Midbrain (tissue), 1 donor: ENCODE measurements at places on chromosomes 16 and 17.

DNA sequence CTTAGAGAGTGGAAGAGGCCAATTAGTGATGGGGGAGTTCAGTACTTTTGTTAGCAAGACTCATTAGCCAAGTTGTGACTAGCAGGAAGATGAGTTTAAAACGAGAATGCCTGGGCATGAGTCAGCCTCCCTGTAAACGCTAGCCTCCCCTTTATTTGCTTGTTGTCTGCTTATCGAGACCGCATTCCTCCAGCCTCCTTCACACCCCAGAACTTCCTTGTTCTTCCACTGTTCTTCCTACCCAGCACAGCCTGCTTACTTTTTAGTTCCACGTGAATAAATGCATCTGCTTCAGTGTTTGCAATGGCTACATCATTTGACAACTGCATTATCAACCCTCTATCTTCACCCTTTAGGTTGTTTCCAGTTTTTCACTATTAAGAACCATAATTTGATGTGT lies 20.2 kb upstream of the OR3A1 start:
- DNase-seq = no peak

GRCh38 chr16:79843631-79844043 lies 243.1 kb upstream of the MAF start:
- DNase-seq = no peak

- no peak for DNase-seq
Measured at GRCh38 chr17:82825540-82826124, 14.2 kb downstream of the ZNF750 start.

DNA sequence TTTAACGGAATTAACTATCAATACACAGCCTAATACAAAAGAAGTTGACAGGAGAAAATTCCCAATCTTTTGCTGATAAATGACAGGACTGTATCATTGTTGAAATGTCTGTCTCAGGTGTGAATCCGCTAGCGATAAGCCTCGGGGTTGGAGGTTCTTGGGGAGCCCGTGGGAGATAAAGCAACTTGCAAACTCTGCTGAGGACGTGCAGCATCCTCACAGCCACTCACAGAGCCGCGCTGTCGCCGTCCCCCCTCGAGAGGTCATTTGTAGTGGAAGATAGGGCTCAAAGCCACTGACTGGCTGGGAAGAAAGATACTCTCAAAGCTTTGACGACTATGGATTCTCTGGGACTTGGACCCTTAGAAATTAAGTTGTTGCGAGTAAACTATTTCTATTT lies 17.0 kb downstream of the MAP1LC3B start:
- no peak for DNase-seq

GRCh38 chr17:65551267-65552040 lies 10.0 kb downstream of the AXIN2 start:
- DNase-seq = no peak

DNA sequence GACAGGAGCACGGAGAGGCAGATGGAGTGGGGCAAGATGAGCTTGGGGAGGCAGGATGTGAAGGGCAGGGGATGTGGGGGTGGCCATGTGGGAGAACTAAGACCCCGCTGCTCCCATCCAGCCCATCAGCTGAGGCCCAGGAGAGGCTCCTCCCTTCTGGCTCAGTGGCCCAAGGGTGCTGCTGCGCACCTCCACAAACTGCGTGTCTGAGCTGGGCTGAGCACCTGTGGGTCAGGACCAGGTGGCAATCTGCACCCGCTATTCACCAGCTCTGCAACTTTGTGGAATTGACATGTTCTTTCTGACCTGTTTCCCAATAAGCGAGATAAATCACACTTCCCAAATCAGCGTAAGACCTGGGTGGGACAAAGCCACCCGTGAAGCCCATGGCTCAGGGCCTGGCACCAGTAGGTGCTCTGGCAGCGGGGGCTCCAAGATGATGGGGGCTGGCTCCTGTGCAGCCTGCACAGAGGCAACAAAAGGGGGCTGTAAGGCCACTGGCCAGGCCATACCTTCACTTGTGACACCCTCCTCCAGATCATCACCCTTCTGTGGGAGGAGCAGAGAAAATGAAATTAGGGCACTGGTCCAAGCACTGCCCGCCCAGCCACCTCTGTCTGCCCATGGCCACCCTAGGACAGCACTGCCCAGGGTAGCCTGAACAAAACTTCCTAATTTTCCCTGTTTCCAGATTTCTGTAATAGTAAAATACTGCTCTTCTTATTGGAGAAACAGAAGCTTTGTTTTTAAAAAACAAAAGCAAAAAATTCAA lies 11.7 kb upstream of the SREBF1 start:
- no peak for DNase-seq

GRCh38 chr17:49252148-49252695 lies 21.6 kb upstream of the PHOSPHO1 start:
- no peak for DNase-seq

DNA sequence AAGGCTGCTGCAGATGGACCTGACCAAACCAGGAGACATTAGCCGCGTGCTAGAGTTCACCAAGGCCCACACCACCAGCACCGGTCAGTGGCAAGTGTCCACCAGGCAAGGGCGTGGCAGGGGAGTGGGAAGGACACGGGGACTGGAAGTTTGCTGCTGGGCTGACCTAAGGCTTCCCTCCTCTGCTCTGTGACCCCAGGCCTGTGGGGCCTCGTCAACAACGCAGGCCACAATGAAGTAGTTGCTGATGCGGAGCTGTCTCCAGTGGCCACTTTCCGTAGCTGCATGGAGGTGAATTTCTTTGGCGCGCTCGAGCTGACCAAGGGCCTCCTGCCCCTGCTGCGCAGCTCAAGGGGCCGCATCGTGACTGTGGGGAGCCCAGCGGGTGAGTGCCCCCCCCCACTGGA lies 4.8 kb downstream of the HSD11B2 start:
- no peak for DNase-seq

GRCh38 chr17:82917699-82918345 lies 78.0 kb upstream of the ZNF750 start:
- DNase-seq = no peak

DNA sequence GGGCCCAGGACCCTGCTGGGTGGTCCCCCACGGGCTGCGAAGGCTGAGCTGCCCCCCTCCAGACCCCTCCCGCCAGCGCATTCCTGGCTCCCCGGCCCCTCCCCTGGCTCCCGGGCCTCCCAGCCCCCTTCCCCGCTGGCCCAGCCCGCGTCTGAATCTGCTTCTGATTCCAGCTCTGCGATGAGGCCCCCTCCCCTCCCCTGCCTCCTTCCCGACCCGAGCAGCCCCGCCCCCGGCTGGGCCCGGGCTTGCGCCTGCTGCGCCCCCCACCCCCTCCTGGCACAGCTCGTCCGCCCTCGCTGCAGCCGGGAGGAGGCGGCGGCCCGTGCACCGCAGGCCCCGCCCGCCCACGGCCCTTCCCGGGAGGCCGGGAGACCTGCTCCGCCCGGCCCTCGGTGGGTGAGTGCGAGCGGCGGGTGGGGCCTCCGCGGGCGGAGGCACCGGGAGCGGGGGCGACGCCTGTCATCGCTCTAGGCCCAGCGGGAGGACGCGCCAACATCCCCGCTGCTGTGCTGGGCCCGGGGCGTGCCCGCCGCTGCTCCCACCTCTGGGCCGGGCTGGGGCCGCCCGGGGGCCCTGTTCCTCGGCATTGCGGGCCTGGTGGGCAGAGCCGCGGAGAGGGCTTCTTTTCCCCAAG lies at the start of gene NTN3:
NTN3 (plus strand) TSS at position 282 of the 637 bp plus-strand sequence. CDS start 405 bp downstream, outside the sequence.
- peak; percentile 16 for DNase-seq

DNA sequence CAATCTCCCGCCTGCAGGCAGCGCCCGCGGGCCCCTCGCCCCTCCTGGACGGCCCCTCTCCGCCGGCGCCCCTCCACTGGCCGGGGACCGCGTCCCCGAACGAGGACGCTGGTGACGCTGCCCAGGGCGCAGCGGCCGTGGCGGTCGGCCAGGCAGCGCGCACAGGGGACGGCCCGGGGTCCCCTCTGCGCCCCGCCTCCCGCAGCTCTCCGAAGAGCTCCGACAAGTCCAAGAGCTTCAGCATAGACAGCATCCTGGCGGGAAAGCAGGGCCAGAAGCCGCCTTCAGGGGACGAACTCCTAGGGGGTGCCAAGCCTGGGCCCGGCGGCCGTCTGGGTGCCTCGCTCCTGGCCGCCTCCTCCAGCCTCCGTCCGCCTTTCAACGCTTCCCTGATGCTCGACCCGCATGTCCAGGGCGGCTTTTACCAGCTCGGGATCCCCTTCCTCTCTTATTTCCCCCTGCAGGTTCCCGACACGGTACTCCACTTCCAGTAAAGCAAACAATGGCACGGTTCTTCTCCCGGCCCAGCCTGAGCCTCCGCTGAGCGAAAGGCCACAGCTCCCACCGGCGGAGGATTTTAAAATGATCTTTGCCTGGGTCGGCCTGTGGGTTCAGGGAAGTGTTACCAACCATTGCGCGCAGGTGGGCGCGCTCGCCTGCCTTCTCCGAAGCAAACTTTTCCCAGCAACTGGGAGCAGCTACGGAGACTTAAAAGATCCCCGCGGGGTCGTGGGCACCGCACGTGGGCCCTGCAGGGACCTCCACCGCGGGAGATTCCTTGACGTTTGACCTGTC lies 1.1 kb downstream of the FOXL1 start:
- DNase-seq = no peak

- no peak for DNase-seq
Measured at GRCh38 chr16:67448580-67448979, 17.7 kb downstream of the HSD11B2 start.

GRCh38 chr16:81421536-81421935 lies 23.1 kb upstream of the CMIP start:
- DNase-seq = no peak

GRCh38 chr16:84243732-84244131 lies 3.9 kb upstream of the KCNG4 start:
- no peak for DNase-seq

GRCh38 chr17:66673668-66674276 lies 161.1 kb upstream of the CACNG5 start:
- peak; percentile 85 for DNase-seq

GRCh38 chr17:42345396-42346073 lies 42.7 kb downstream of the STAT3 start:
- no peak for DNase-seq

- no peak for DNase-seq
Measured at GRCh38 chr17:81553616-81554181, 1.5 kb upstream of the FAAP100 start.

GRCh38 chr17:10458701-10459100 lies 10.7 kb downstream of the MYH4 start:
- no peak for DNase-seq

- DNase-seq = no peak
Measured at GRCh38 chr16:84178146-84178765, 8.6 kb downstream of the TAF1C start.

DNA sequence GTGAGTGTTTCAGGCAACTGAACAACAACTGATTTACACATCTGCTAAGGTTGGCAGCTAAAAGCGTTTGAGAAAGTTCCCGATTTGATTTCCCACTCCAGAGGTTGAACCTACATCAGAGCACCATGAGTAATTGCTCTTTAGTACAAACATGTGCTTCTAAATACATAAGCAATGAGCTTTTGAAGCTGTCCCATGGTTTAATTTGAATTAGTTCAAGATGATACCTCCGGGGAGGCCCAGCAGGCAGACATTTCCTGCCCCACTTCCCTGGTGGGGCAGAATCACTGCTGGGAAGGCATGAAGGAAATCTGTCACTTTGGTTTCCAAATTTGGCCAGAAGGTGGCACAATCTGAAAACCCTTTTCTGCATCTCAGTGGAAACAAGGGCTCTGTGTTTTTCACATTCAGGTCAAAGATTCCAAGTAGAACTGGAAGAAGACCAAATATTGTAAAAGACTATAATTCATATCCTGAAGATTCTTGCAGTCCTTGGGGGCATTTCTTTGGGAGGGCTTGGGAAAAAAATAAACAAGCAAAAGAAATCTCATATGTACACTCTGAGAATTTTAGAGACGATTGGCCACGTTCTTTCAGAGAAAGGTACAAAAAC lies 176.2 kb upstream of the FAM20A start:
- peak; percentile 88 for DNase-seq

DNA sequence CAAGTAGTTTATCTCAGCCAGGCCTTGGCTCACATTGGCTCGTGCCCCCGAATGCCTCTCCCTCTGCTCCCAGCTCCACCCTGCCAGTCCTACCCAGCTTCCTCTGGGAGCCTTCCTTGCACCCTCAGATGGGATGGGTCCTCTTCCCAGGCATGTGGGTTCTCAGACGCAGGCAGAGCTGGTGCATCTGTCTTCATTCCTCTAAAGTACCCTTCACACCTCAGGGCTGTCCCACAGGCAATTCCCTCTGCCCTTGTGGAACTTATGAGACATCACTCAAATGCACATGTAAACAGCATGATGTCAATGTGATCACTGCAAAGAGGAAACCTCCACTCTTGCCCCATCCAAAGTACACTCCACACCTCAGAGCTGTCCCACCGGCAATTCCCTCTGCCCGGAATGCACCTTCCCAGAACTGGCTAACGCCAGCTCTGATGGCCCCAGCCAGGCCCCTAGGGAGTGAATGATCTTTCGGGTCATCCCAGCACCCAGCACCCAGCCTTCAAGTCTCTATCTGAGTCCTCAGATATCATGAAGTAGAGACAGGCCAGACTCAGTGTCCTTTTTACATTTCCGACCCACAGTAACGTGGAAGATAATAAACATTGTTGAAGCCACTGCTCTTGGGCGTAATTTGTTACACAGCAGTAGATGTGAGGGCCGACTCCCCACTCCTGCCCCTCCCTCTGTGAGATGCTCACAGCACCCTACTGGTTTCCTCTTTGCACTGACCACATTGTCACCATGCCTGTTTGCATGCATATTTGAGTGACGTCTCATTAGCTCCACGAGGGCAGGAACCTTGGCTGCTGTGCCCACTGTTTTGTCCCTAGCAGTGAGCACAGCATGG lies 85.4 kb downstream of the N4BP1 start:
- DNase-seq = no peak

- DNase-seq = no peak
Measured at GRCh38 chr16:66278604-66279262, 87.8 kb upstream of the CDH5 start.

DNA sequence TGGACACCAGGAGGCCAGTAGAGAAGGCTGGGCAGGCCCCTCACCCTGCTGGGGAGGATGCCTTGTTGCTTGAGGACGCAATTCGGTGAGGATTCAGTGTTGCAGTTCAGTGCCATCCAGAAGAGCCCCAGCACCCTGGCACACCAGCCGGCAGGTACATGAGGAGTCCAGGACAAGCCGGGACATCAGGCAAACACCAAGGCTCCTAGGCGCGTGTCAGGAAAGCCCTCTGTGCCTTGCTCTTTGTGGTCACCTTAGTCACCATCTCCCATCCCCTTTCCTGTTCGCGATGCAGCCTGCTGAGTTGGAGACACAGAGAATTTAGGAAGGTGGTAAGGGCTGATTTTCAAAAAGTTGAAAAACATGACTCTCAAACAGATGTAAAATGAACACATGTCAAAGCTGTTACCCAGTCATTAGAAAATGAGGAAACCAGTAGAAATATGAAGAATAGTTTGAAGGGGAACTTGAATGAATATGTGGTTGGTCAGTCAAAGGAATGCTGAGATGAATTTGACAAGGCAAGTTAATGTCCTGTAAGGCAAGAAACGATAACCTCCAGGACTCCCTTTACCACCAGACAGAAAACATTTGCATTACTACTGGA lies 2.3 kb upstream of the NCBP3 start:
- no peak for DNase-seq

DNA sequence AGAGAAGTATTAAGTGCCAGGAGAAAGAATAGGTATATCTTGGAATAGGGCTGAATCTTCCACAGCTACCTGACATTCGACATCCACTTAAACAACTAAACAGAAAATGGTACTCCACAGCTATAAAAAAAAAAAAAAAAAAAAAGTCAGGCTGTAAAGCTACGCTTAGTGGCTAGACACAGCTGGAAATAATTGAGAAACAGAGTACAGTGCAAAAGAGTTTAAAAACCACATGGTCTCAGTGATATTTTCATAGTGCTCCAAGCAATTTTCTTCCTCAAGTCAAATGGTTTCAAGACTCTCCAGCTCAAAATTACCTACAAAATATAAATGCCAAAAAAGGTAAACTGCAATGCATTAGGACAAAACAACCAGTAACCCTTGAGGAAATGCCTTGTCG lies 607.1 kb downstream of the KCNJ2 start:
- DNase-seq = no peak
